ENCODE measurements at places on chromosomes 11 and 22. TPM values are rescaled to one million over a fixed set of nuclear protein-coding genes. Genes with fewer than 3 reads are reported as not detected.
A peak's percentile ranks its signal among the peaks of the same experiment; 100 is the strongest.

ANKK1 gene
- not detected for total RNA-seq

BRSK2 gene
- 0.95 TPM for total RNA-seq

MPPED2 gene
- 1.6 TPM for total RNA-seq

FDXACB1 gene
- not detected for total RNA-seq

DNA sequence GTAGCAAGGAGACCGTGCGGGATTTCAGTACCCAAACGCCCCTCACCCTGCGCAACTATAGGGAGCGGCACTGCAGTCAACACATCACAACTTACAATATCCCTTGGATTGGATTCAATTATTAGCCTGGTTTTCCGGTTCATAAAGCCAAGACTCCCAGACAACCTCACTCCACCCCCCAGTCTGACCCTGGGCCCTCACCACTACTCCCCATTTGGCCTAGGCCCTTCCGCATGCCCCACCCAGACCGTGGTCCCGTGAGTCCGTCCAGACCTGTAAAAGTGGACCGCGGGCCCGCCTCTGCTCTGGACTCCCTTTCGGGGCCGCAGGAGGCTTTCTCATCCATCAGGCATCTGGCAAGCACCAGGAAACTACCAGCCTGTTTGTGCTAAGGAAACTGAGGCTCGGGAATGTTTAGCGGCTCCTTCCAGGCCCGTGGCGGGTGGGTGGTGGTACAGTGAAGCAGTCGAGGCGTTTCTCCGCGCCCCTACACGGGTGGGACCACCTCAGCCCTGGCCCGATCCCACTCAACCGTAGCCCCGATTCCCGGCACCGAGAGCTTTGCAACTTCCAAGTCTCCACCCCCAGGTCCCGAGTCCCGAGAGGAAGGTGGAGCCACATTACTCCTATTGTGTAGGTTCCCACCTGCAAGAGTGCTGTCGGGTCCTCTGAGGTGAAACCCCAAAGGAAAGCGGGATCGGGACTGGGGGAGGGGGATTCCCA, 679 bp upstream of the DPP3 start:
- DNase-seq, result peak; percentile 55

DNA sequence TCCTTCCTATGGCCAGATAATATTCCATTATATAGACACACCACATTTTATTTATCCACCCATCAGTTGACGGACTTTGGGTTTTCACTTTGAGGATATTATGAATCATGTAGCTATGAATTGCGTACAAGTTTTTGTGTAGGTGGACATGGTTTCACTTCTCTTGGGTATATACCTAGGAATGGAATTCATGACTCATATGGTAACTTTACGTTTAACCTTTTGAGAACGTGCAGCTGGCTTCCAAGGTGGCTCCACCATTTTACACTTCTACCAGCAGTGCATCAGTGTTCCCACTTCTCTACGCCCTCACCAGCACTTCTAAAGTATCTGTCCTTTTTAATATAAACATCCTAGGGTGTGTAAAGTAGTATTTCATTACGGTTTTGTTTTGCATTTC, 112.0 kb downstream of the PLEKHA7 start:
- no peak for DNase-seq

- no peak for DNase-seq
These were observed 41.8 kb downstream of the GNB1L start for GRCh38 chr22:19812910-19813309.

DNA sequence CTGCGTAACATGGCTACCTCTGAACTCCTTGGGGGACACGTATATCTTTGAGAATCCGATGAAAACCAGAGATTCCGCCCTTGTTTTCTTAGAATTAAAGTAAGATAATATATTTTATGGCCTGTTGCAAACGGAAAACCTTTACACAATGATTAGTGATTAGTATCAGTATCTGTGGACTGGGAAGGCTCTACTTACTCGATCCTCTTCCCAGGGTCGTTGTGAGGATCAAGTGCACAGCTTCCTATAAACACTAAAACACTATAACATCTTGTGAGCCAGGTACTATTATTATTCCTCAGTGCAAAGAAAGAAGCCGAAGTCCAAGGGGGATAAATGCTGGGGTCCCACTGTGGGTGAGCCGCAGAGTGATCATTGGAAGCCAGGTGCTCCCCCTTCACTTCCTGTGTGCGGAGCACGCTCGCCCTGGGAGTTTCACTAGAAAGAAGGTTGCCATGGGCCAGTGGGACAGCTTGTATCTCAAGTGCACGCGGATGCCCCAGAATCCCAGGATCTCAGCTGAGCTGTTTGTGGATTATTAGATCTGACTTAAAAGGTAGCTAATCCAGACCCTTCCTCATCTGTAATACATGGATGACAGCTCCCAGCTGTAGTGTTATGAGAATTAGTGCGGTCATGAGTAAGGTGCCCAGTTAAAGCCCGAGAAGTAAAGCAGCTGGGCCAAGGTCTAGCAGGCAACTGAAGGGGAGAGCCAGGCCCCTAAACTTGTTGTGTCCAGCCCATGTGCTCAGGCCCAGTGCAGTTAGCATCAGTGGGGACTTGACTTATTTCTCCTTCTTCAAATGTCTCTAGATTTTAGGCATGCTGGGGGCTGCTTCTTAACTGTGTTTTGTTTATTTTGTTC, 839 bp downstream of the CBY1 start:
- DNase-seq, result peak; percentile 46

GRCh38 chr22:45308957-45309421, 745 bp upstream of the FAM118A start:
- peak; percentile 42 for DNase-seq

GRCh38 chr22:45563362-45564040, 60.8 kb downstream of the FBLN1 start:
- no peak for DNase-seq

- no peak for DNase-seq
These were observed 1.3 kb downstream of the CCDC188 start for GRCh38 chr22:20149257-20150250.

- DNase-seq, result no peak
These were observed 40.8 kb downstream of the ENTHD1 start for GRCh38 chr22:39852799-39853198.

DNA sequence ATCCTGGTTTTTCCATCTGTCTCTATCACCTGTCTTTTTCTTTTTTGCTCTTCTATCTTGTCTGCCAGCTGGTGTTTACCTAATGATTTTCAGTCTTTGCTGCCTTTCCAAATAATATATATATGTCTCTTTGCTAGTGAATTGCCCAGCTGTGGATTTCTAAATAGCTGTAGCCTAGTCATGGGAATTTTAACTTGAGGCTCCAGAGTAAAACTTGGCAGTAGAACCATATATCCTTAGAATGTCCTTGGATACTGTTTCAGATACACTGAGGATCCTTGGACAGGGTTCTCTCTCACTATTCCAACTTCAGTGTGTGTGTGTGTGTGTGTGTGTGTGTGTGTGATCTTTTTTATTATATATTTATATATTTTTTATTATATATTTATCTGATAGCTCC, 2285.3 kb downstream of the LRRC4C start:
- no peak for DNase-seq

DNA sequence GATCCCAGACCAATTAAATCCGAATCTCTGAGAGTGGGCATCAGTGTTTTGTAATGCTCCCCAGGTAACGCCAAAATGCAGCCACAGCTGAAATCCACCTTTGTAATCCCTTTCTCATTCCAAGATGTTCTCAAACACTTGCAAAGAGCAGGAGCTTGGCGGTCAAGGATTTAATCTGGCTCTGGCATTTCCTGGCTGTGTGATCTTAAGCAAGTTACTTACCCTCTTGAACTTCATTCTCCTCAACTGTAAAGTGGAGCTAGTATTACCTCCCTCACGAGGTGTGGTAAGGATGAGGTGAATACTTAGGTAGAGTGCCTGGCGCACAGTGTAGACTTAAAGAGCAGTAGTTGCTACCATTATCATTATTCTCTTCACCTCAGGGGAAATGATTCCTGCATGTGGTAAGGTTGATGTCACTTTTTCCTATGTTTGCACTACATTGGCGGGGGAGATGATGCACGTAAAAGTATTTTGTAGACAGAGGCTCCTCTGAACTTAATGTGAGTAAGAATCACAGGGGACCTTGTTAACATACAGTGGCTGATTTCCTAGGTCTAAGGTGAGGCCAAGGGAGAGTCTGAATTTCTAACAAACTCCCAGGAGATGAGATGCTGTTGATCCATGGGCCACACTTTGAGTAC, 210.4 kb upstream of the PITPNB start:
- DNase-seq, result no peak

GRCh38 chr11:7673724-7674434, 579 bp upstream of the CYB5R2 start:
- DNase-seq, result peak; percentile 76

GRCh38 chr11:128528294-128528693, 59.1 kb downstream of the ETS1 start:
- no peak for DNase-seq

GRCh38 chr22:39534092-39534506, 1.6 kb upstream of the RPS19BP1 start:
- DNase-seq, result no peak
